ENCODE measurements at places on chromosomes 5 and 9.

DNA sequence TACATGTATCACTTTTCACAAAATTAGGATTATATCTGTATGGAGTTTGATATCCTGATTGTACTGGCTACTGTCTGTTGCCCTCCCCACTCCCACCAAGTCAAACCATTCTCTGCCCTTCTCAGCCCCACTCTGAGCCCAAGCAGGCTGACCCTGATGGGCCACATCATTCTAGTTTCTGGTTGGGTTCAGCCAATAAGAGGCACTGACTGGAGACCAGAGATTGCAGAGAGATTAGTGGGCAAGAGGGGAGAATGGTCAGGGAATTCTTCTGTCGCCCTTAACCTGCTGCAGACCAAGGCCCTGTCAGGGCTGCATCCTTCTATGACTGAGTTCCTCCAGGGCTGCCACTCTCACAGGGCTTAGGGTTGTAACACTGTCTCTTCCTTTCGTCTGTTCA lies 2.7 kb downstream of the HSPB3 start:
- DNase-seq = no peak

- DNase-seq = no peak
These were observed 108.5 kb downstream of the NFIB start for GRCh38 chr9:14205463-14205862.

- DNase-seq = no peak
These were observed 876.8 kb upstream of the WWC1 start for GRCh38 chr5:167414611-167415010.

GRCh38 chr9:132126680-132127236 lies 35.1 kb upstream of the NTNG2 start:
- no peak for DNase-seq

DNA sequence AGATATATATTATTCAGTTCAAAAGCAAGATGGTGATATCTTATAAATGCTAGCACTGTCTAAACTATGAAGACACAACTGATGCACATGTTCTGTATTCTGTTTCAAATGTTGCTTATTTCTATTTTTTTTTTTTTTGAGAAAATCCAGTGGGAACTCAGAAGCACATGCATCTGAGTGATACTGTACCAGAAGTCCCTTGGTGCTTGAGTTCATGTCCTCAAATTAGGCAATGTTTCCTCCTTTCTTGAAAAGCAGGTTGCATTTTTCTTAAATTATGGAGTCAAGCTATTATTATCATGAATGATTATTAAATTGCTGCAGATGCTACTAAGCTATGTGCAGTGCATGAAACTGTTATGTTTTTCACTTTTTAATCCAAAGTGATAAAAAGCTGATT lies 70.4 kb downstream of the CAMK4 start:
- DNase-seq = no peak
